ENCODE measurements at places on chromosomes 11 and 22. TPM values are rescaled to one million over a fixed set of nuclear protein-coding genes. Genes with fewer than 3 reads are reported as not detected.

OR52I2 gene
- not detected for total RNA-seq

PDE3B gene
- total RNA-seq, result 7.5 TPM

JAML gene
- 12.9 TPM for total RNA-seq

SCGB1C1 gene
- total RNA-seq, result not detected

CST6 gene
- total RNA-seq, result 1.0 TPM

All from mucosa of gallbladder (tissue), 1 donor.